ENCODE measurements at places on chromosomes 4 and X. TPM values are rescaled to one million over a fixed set of nuclear protein-coding genes. Genes with fewer than 3 reads are reported as not detected.

Gene RRAGB
- total RNA-seq: 14.9 TPM

Gene PDCL2
- total RNA-seq: not detected

Gene CFAP299
- total RNA-seq: not detected

- H3K4me1 ChIP-seq: no peaks in the 10 kb centered on the region
- no peak for DNase-seq
- H3K27ac ChIP-seq: no peak overlapping the region
- H3K36me3 ChIP-seq: peaks cover 59% of the 10 kb centered on the region
- no peaks in the 10 kb centered on the region for H3K27me3 ChIP-seq
- no peak overlapping the region for H3K4me3 ChIP-seq
Observed at GRCh38 chr4:77065382-77065781, 10.4 kb downstream of the CCNI start.

DNA sequence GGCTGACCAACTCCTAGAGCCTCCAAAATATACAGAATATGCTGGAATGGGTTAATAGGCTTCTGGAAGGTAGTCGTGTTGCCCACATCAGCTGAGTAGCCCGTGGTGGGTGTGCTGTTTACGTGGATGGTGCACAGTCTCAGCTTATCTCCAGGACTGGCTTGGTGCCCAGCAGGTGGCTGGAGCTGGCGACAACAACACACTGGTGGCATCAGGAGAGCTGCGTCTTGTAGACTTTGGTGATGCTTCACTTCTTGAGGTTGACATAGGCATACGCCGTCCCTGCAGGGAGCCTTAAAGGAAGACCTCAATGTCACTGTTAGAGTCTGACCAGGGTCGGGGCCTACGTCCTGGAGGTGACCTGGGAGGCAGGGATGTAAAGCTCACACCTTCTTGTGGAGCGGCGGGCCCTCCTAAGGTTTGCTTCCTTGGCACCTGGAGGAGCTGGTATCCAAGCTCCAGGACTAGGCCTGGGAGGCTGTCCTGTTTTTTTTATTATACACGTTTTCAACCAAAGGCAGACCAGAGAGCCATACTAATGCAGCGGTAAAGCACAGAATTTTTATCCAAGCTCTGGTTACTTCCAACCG, 26.5 kb upstream of the RBMX start:
- no peak overlapping the region for H3K4me3 ChIP-seq
- no peaks in the 10 kb centered on the region for H3K36me3 ChIP-seq
- no peaks in the 10 kb centered on the region for H3K27me3 ChIP-seq
- H3K4me1 ChIP-seq: no peaks in the 10 kb centered on the region
- H3K27ac ChIP-seq: no peak overlapping the region

Gene BBS7
- total RNA-seq: 14.5 TPM

- H3K36me3 ChIP-seq: no peaks in the 10 kb centered on the region
- no peak overlapping the region for H3K4me3 ChIP-seq
- no peaks in the 10 kb centered on the region for H3K4me1 ChIP-seq
- H3K27ac ChIP-seq: no peak overlapping the region
- no peaks in the 10 kb centered on the region for H3K27me3 ChIP-seq
- DNase-seq: no peak
Observed at GRCh38 chrX:18042776-18043175, 177.9 kb downstream of the BEND2 start.

Gene EDA
- 5.5 TPM for total RNA-seq

DNA sequence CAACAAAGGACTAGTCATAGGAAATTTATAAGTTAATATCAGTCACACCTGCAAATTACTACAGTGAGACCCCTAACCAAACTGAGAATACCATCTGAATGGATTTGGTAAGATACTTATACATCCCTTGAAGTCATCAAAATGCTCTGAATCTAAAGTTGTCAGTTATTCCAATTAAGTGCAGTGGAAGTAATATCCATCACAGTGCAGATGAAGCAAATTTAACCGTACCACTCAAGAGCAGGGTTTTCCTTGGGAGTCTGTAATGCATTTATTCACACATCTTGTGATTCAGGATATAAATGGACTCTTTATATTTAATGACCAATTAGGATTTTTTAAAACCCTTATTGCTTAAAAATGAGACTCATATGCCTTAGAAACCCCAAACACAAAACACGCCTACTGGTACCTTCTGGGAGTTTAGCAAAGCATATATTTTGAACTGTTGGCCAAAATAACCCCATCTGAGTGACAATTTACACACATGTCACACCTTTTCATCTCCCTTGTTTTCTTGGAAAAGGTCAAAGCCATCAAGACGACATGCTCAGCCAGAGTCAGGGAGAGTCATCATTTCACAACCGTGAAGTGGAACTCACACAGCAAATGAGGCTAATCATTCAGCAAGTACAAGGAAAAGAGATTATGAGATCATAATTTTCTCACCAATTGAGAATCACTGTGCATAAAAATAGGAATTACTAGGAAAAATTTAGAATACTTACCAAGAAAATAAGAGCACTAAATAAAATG, 303.7 kb downstream of the HNRNPD start:
- H3K27me3 ChIP-seq: no peaks in the 10 kb centered on the region
- no peak overlapping the region for H3K27ac ChIP-seq
- DNase-seq: no peak
- no peaks in the 10 kb centered on the region for H3K4me1 ChIP-seq
- no peak overlapping the region for H3K4me3 ChIP-seq

Gene CWH43
- total RNA-seq: not detected

DNA sequence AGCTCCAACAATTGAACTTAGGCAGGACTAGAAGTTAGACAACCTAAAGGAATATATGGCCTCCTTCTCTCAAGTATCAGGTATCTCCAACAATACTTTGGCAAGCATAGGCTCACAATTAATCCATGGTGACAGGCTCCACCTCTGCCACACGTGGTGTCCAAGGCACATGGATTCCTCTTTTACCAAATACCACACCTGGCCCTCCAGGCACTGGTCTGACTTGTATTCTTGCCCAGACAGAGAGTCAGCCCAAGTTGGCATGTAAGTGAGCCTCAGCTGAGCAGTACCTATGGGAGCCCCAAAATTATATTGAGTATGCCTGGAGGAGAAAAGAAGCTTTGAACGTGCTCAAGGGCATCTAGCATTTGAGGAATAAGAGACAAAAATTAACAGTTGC, 19.6 kb downstream of the SRPX2 start:
- H3K36me3 ChIP-seq: no peaks in the 10 kb centered on the region
- no peaks in the 10 kb centered on the region for H3K27me3 ChIP-seq
- H3K27ac ChIP-seq: no peak overlapping the region
- DNase-seq: no peak

- no peak overlapping the region for H3K4me3 ChIP-seq
- no peak overlapping the region for H3K27ac ChIP-seq
- peaks cover 53% of the 10 kb centered on the region for H3K36me3 ChIP-seq
- no peaks in the 10 kb centered on the region for H3K4me1 ChIP-seq
Observed at GRCh38 chr4:2891294-2891693, 47.6 kb downstream of the ADD1 start.
